ENCODE measurements at places on chromosomes 13 and 19. TPM values are rescaled to one million over a fixed set of nuclear protein-coding genes. Genes with fewer than 3 reads are reported as not detected.
A peak's percentile ranks its signal among the peaks of the same experiment; 100 is the strongest.

SBK3 gene
- 1.3 TPM for total RNA-seq

DNA sequence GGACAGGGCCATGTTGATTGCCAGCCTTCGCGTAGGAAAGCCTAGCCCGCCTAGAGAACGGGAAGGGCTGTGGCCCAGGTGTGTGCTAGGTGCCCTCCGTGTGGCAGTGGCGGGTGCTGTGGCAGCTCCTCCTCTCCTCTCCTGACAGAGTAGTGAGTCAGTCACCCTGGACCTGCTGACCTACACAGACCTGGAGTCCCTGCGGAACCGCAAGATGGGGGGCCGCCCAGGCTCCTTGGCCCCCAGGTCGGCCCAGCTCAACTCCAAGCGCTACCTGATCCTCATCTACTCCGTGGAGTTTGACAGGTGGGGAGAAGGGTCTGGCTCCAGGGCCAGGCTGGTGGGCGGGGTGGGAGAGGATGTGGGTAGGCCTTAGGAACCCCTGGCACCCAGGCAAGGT is 11.1 kb downstream of the CCDC61 start:
- no peak for DNase-seq

- no peak for DNase-seq
Observed at GRCh38 chr13:39452417-39452816, 150.6 kb downstream of the LHFPL6 start.

PIP5K1C gene
- total RNA-seq: 110 TPM

DNA sequence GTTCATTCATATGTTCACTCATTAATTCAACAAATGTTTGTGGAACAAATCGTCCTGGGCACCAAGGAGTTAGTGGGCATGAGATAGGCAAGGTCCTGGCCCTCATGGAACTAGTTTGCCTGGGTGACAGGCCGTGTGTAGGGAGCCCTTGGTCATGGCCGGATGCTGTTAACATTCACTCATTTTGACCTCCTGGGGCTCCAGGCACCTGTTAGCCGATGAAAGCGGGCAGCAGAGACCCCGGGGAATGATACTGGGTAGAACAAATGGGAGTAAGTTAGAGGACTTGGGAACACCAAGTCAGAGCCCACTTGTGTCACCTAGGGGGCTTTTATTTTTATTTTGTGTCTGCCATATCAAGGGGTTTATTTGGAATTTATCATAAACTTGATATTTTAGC is 6.6 kb downstream of the MED25 start:
- no peak for DNase-seq

- no peak for DNase-seq
Observed at GRCh38 chr13:68608147-68608546, 1378.0 kb upstream of the PCDH9 start.

DNA sequence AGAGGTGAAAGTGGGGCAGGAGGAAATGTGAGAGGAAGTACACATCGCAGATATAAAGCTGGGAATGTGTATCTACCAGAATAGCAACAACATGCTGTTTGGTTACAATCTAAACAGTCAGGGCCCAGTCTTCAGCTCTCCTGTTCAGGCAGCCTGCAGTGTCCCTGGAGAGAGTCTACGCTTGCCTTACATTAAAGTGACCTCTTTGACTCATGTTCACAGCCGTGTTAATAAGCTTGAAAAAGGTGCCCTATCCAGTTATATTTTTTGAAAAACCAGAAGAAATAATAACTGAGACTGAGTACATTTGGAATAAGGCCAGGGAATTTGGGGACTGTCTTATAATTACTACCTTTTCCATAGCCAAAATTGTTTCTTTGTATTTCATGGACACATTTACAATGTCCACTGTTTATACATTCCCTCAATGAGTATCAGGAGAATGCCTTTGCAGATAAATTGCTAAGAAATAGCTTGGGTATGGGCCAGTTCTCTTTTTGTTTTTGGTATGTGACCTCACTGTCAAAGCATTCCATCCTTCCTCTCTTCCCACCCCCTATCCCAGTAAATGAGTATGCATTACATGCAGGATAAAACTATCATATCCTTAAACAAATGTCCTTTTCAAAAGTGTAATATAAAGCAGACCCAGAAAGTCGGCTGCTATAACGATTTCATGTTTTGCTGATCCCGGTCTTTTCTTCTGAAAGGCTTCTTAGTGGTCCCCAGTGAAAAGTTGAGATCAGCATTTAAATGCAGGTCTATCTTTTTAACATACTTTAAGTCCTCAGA is 82.6 kb downstream of the PCDH9 start:
- no peak for DNase-seq

DNA sequence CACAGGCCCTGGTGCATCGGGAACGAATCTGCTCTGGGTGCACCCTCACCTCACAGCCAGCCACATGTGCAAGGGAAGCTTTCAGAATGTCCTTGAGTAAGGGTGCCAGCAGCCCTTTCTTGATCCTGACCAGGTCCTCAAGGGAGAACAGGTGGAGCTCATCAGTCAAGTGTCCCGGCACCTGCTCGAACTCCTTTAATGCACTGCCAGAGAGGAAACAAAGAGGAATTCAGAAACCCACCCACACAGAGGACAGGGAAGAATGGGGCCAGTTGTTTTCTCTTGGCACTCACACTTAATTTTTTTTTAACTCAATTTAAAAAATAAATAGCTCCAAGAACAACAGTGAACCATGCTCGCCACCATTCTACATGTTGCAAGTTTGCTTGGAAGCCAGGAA is 41.7 kb downstream of the RUBCNL start:
- no peak for DNase-seq

DMKN gene
- not detected for total RNA-seq

DNA sequence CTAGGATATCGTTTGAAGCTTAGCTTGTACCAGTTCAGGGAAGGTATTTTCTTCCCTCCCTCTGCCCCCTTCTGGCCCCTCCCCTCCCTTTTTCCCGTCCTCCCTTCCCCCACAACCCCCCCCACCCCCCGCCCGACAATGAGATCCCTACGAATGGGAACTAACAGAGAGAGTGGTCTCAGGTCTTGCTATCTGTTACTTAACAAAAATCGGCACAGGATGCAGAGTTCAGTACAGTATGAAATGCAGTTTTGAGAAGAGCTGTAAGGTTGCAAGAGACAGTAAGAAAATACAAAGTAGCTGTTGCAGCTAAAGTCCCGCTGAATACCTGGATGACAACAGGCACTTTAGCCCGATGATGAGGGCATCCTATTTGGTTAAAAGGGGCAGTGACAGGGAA is 3.1 kb upstream of the DACH1 start:
- DNase-seq: no peak

SYNE4 gene
- total RNA-seq: not detected

DNA sequence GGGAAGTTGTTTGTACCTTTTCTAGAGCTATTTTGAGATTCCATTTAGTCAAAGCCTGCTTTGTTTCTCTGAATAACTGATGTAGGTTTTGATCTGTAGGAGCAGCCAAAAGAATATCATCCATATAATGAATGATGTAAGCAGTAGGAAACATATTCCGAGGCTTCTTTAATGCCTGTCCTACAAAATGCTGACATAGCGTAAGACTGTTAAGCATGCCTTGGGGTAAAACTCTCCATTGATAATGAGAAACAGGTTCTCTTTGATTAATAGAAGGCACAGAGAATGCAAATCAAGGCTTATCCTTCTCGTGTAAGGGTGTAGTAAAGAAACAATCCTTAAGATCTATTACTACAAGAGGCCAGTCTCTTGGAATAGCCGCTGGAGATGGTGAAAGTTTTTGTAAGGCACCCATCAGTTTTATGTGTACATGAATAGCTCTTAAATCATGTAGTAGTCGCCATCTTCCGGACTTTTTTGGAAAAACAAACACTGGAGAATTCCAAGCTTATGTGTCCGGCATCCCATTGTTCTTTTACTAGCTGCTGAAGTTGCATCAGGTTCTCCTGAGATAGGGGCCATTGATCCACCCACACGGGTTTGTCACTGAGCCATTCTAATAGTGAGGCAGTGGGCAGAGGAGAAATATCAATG is 13.5 kb downstream of the FPR3 start:
- peak; percentile 18 for DNase-seq

DNA sequence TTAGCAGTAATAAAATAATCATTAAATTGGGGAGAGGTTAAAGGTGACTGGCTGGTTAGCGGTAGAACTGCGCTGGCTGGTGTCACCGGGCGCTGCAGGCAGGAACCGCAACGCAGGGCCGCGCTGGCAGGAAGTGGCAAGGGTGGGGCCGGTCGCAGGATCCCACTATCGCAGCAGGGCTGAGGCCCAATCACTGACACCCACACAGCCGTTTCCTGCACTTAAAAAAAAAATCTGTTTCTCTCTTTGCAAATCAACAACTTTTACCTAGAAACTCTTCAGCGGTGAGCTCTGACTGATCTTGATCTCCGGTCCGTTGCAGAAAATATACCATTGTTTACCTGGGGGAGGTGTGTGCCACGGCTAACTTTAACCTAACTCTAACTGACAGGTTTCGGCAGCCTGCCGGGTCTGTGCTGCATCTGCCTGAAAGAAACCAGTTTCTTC is 46.9 kb downstream of the KLF2 start:
- no peak for DNase-seq

BLVRB gene
- total RNA-seq: 92.6 TPM

LILRA1 gene
- not detected for total RNA-seq

AP1M2 gene
- total RNA-seq: 3.0 TPM

CCDC194 gene
- not detected for total RNA-seq

GRCh38 chr19:7986321-7987113 is 18.9 kb downstream of the ELAVL1 start:
- peak; percentile 27 for DNase-seq

DNA sequence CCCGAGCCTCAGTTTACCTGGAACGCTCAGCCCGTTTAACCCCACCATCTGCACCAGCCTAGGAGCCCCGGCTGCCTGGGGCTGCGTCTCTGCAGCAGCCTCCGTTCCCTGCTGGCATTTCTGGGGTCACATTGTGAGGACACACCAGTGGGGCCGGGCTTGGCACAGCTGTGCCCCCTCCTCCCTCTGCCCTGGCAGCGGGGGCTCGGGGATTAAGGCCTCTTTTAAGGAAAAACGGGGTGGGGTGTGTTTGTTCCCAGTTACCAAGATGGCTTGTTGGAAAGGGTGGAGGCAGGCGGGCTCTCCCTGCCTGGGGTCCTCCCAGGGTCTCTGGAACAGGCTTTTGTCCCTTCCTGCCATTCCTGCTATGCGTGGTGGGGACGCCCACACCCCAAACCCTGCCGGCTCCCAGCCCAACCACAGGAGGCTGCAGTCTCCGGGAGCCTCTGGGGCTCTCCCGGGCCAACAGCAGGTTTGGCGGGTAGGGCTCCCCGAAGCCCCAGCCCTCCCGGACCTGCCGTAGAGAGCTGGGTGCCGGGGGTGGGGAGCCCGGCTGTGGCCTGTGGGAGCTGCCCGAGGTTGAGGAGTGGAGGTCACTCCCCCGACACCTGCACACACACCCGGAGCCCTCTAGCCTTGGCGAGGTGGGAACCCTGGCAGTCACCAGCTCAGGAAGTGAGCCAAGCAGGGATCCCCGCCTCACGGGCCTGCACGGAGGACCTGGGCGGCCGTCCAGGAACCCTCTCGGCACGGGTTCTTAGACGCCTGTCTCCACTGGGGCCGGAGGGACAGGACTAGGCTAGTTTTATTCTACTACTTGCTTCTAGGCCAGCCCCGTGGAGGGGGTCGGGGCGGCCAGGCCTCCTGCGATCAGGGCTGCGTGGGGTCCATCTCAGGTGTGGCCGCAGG is 36.9 kb downstream of the GADD45B start:
- DNase-seq: no peak

GRCh38 chr13:70255406-70255991 is 147.2 kb upstream of the KLHL1 start:
- DNase-seq: no peak

- no peak for DNase-seq
Observed at GRCh38 chr13:68998056-68998455, 1109.6 kb upstream of the ATXN8OS start.

CYP4F2 gene
- total RNA-seq: not detected

Measured in glomerular endothelial cell (primary cell).